ENCODE measurements at places on chromosomes 16 and 17.

- no peak for DNase-seq
Observed at GRCh38 chr16:15699819-15700218, 49.8 kb downstream of the NDE1 start.

GRCh38 chr17:13403982-13404946 is 197.5 kb downstream of the HS3ST3A1 start:
- no peak for DNase-seq

- DNase-seq = no peak
Observed at GRCh38 chr17:17164676-17165075, 41.5 kb downstream of the PLD6 start.

- DNase-seq = no peak
Observed at GRCh38 chr17:47315451-47316266, 8.1 kb upstream of the EFCAB13 start.

- no peak for DNase-seq
Observed at GRCh38 chr17:17950806-17951205, 21.4 kb downstream of the TOM1L2 start.

DNA sequence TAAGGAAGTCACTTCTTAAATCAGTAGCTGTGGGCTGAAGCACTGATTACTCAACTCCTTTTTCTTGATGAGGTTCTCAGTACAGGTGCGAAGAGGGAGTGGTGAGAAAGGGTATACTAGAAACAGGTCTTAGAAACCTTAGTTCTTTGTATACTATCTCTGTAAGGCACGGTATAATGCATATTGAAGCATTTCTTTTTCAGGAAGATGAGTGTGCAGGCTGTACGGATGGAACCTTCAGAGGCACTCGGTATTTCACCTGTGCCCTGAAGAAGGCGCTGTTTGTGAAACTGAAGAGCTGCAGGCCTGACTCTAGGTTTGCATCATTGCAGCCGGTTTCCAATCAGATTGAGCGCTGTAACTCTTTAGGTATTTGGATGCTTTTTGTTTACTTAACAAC is 39.2 kb downstream of the CYLD start:
- DNase-seq = no peak

DNA sequence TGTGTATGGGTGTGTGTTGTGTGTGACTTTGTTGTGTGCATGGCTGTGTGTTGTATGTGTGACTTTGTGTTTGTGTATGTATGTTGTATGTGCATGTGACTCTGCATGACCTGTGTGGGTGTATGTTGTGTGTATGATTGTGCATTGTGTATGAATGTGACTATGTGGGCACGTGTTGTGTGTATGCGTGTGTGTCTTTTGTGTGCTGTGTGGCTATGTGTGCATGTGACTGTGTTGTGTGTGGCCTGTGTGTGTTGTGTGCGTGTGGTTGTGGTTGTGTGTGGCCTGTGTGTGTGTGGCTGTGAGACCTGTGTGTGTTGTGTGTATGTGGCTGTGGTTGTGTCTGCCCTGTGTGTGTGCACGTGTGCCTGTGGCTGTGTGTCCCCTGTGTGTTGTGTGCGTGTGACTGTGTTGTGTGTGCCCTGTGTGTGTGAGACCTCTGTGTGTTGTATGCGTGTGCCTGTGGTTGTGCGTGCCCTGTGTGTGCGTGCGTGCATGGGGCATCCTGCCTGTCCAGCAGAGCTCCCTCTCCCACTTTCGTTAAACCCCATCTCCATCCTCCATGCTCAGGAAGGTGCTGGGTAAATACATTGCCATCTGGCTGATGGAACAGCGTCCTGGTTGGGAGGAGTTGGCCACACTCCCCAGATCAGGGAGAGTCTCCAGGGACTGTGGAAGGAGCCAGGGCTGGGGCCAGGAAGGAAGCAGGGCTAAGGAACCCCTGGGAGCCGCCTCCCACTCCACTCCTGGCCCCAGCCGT is 90.1 kb upstream of the GSE1 start:
- DNase-seq = no peak

DNA sequence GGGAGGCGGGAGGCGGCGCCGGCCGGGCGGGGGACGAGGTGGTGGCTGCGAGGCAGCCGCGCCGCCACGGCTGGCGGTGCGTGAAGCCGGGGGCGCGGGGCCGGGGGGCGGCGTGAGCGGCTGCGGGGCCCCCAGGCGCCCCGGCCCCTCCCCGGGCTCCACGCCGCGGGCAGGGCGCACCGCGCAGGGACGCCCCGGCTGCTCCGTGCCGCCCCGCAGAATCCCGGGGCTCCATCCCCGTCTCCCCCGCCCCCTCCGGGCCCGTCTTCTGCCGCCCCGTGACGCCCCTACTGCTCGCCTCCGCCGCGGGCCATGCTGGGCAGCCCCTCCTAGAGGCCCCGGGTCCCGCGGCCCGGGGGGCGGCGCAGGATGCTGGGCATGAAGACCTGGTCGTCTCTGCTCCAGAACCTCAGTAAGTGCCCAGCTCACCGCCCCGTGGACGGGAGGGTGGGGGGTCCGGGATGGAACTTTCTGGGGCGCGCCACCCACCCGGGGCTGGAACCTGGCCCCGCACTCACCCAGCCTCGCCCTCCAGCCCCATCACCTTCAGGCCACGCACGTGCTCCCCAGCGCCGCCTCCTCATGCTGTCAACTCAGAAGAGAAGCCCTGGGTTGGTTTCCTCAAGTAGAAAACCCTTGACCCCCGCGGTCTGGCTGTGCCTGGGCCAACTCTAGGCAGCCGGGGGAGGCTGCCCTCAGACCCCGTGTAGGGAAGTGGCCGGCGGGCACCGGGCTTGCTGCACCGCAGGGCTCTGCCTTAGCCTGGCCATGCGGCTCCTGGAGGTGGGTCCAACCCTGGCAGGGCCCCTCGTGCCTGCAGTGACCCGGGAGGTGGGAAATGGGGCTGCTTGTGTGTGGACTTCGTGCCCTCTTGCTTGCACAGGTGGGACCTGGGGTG is 150.2 kb upstream of the GSE1 start:
- DNase-seq = no peak

GRCh38 chr16:12611916-12612597 is 191.6 kb downstream of the CPPED1 start:
- no peak for DNase-seq

All from activated effector memory CD4-positive, alpha-beta T cell treated with Interleukin-2 at 50 U/mL for 16 hours (primary cell).